ENCODE measurements at places on chromosomes 1 and 21. TPM values are rescaled to one million over a fixed set of nuclear protein-coding genes. Genes with fewer than 3 reads are reported as not detected.

TBX15 gene
- total RNA-seq = not detected

KLHDC7A gene
- not detected for total RNA-seq

TFF2 gene
- total RNA-seq = not detected

BCAS2 gene
- 69.1 TPM for total RNA-seq

GRCh38 chr1:118291661-118292060 lies 106.6 kb upstream of the SPAG17 start:
- no peak for DNase-seq

GRCh38 chr1:179077396-179077795 lies 4.5 kb upstream of the TOR3A start:
- DNase-seq = no peak

DNA sequence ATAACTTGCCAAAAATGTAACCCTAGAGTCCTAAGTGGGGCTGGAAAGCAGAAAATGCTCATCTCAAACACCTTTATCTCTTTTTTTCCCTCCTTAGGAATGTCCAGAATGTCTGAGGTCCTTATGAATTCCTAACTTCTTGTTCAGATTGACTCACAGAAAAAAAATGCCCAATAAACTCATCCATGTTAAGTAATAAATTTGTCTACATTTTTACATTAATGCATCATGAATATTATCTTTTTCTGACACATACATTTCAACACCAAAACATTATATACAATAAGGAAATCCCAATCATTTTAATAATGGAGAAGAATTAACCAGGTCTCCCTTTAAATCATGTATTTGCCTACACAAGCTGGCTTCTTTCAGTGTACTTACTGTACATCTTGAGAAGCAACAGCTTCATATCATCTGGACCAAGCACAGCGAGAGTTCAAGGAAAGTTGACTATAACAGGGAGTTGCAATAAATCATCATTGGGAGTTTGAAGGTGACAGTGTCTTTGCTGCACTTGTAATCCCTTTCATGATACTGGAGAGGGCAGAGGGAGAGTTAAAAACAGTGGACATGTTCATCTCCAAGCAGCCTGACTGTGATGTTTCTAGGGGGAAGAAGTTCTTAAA lies 565.2 kb downstream of the LTN1 start:
- DNase-seq = no peak

DNA sequence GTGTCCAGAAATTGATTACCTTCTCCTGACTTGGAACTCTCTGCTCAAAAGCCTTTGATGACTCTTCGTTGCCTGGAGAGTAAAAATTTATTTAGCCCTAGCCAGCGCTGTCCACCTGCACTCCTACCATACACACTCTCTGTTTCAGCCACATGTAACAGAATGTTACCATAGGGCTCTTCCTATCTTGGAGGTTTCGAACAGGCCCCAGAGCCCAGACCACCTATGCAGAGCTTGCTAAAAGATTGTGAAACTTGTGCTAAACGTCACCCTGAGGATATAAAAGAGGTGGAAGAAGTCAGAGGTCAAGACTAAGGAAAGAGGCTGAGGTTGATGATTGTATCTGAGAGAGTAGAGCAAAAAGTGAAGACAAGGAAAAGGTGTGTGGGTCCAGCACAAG lies 237.0 kb upstream of the HOOK1 start:
- DNase-seq = no peak

- DNase-seq = no peak
Observed at GRCh38 chr1:15305468-15305770, 58.4 kb downstream of the FHAD1 start.

DNA sequence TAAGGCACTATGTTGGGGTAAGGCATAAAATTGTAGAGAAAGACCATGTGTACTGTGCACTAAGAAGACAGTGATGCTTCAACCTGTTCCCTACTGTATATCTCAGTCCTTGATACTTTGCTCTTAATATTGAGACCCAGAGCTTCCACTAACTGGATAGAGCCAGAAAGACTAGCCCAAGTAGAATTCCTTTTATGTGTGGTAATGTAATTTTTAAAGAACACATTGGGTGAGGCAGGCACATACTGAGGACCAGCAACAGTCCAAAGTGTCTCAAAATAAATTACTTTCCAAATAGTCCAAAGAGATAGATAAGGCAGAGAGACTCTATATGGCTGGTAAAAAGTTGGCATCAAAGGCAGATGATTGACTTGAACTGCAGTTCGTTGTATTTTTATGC lies 31.4 kb upstream of the MROH9 start:
- no peak for DNase-seq

DNA sequence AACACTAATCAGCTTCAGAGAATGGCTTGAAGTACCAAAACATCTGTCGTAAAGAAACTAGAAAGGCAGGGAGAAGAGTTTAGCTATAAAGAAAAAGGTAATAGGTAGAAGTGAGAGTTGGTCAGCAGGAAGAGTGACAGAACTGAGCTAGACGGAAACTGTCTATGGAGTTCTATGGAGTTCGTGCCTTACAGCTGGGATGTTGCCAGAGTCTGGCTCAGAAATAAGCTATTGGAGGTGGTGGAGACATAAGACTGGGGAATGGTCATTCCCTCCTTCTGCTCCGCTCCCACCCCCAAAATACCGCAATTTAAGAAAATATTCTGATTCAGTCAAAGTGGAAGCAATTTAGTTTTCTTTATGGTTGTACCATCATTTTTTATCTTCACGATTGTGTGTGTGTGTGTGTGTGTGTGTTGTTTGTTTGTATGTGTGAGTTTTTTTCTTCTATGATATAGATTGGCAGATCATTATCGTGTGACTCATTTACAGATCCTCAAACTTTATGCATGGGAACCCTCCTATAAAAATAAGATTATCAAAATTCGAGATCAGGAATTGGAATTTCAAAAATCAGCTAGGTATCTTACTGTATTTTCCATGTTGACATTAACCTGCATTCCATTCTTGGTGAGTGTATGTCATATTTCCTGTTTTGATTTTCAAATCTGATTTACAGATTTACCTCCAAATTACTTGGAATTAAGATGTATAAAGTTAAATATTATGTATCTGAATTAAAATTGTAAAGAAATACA lies 79.0 kb downstream of the HSPA13 start:
- no peak for DNase-seq

DNA sequence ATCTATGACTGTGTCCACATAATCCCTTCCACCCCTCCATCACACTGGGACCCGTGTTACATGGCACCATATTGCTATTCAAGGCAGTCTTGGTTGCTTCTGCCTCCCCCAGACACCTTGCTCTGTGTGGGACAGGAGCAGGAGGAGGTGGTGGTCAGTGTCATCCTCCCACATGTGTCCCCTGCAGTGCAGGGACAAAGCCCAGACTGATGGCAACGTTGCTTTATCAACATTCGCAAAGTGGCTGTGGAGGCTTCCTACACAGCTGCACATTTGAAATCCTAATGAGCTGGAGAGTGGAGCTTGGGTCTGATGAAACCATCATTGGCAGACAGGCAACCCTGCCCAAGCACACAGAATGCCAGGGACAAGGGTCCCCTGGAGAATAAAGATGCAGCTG lies 26.2 kb downstream of the TRIM67 start:
- DNase-seq = no peak

GRCh38 chr1:171484760-171485374 lies 463 bp upstream of the PRRC2C start:
- no peak for DNase-seq

GRCh38 chr1:151108331-151108730 lies 37.8 kb downstream of the GABPB2 start:
- DNase-seq = no peak

- DNase-seq = no peak
Observed at GRCh38 chr1:61092642-61093041, 10.3 kb downstream of the NFIA start.

DNA sequence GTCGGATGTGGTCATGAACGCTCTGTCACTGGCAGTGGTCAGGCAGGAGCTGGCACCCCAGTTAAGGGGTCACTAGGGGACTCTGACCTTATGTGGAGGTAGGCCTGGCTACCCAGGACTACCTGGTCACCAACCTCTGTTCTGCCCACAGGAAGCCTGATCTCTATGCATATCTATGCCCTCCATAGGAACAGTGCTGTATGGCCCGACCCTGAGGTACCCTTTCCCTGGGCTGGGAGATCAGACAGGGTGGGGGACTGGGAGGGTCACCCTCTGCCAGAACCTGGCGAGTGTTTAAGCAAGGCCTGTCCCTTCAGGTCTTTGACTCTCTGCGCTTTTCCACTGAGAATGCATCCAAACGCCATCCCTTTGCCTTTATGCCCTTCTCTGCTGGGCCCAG lies 19.0 kb downstream of the CYP4B1 start:
- DNase-seq = no peak

DNA sequence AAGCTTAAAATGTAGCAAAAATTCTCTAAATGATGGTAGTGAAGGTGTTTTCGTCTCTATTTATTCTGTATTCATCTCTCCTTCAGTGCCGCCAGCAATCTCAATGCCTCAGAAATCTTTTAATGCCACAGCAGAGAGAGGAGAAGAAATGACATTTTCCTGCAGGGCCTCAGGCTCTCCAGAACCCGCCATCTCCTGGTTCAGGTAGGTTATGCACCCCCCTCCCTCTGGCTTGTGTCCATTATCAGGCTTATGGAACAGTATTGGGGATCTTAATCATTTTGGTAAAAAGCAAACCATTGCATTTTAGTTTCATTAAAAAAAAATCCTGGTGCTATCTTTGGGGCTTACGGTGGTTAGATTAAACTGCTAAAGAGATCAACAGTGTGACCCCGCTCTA lies 326.1 kb downstream of the NCAM2 start:
- no peak for DNase-seq

DNA sequence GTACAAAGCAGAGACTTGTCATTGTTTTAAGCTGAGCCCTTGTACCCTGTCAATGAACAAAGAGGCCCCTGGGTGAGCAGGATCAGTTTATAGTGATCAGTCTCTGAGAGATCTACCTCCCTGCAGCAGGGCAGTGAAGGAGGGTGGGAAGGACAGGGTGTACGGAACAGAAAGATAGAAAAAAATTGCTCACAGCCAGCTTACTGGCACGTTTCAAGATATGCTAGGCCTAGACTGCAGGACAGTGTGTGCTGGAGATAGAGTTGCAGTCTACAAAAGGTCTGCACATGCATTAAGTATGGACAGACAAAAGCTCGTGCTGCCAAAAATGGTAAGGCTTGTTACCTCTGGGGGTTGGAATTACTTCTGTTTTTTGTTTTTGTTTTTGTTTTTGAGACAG lies 34.6 kb downstream of the OVAAL start:
- DNase-seq = no peak

GRCh38 chr1:10693497-10694273 lies 102.8 kb downstream of the CASZ1 start:
- peak; percentile 47 for DNase-seq

GRCh38 chr1:162091681-162092524 lies 22.4 kb downstream of the NOS1AP start:
- no peak for DNase-seq

DNA sequence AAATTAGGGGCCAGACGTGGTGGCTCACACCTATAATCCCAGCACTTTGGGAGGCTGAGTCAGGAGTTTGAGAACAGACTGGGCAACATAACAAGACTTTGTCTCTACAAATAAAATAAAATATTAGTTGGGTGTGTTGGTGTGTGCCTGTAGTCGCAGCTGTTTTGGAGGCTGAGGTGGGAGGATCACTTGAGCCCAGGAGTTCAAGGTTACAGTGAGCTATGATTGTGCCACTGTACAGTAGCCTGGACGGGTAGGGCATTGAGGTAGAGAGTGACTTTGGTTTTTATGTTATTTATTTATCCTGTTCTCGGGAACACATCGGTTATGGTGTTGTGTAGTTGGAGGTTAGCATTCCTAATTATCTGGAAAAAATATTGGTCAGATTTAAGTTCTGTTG lies 19.5 kb downstream of the KIF1B start:
- no peak for DNase-seq

GRCh38 chr1:191707288-191707687 lies 451.0 kb upstream of the RGS18 start:
- no peak for DNase-seq

DNA sequence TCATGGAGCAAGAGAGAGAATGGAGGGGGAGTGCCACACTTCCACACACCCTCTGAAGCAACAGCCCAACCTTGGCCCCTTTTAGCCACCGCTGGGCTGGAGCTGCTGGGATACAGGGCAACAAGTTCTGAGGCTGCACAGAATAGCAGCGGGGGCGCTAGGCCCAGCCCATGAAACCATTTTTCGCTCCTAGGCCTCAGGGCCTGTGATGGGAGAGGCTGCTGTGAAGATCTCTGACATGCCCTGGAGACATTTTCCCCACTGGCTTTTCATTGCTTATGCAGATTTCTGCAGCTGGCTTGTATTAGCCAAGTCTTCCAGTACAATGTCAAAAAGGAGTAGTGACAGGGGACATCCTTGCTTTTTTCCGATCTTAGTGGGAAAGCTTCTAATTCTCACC lies 202.3 kb upstream of the B3GALT2 start:
- DNase-seq = no peak

- no peak for DNase-seq
Observed at GRCh38 chr1:101733340-101733739, 263.4 kb downstream of the OLFM3 start.

DNA sequence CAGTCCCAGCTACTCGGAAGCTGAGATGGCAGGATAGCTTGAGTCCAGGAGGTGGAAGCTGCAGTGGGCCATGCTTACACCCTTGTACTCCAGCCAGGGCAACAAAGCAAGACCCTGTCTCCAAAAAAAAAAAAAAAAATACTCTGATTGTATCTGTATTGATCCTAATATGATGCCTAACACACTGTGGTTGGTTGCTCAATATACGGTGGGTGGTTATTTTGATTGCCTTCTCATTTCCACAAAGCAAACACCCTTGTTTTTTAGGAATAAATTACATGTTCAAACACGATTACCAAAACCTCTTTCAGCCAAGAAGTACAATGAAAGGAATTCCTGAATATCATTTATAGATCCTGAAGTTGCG lies 3.4 kb downstream of the EGLN1 start:
- DNase-seq = no peak

DNA sequence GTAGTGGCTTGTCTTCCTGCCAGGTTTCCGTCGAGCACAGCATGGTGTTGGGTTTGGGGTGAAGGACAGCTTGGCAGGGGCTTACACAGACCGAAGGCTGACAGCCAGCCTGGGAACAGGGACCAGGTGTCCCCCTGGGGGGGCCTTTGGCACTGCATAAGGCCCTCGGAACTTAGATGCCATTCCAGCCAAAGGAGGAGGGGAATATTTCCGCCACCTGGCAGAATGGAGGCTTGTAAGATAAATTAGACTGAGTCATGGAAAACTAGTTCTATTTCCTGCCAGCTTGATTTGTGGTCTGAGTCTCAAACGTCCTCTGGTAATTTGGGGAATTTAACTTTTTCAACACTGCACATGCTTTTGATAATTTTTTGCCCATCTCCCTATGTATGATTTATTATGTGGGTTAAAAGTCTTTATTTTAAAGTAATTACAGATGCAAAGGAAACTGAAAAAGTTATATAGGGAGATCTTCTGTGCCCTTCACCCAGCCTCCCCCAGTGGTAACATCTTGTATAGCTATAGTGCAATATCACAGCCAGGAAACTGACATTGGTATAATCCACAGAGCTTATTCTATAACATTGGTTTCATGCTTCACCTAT lies 11.5 kb upstream of the TMEM51 start:
- DNase-seq = no peak

Data from activated naive CD8-positive, alpha-beta T cell treated with anti-CD3 and anti-CD28 coated beads for 36 hours (primary cell).